ENCODE measurements at places on chromosomes 1 and 21.

GRCh38 chr1:23756676-23757075 is 13.4 kb downstream of the ELOA start:
- no peak for DNase-seq

- no peak for DNase-seq
Observed at GRCh38 chr1:84582802-84583587, 8.8 kb upstream of the CTBS start.

GRCh38 chr1:200445213-200445612 is 35.4 kb upstream of the ZNF281 start:
- no peak for DNase-seq

- no peak for DNase-seq
Observed at GRCh38 chr1:152543820-152544219, 22.8 kb downstream of the LCE3E start.

DNA sequence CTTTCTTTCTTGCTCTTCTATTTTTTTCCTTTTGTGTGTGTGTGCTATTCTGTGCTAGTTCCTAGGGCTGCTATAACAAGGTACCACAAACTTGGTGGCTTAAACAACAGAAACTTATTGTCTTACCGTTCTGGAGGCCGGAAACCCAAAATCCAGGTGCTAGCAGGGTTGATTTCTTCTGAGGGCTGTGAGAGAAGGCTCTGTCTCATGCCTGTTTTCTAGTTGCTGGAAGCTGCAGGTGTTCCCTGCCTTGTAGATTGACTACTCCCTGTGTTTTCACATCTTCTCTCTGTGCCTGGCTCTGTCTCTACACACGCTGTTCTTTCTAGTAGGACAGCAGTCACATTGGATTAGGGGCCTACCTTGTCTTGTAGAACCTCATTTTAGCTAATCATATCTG is 150.9 kb upstream of the DSCAM start:
- DNase-seq: no peak

DNA sequence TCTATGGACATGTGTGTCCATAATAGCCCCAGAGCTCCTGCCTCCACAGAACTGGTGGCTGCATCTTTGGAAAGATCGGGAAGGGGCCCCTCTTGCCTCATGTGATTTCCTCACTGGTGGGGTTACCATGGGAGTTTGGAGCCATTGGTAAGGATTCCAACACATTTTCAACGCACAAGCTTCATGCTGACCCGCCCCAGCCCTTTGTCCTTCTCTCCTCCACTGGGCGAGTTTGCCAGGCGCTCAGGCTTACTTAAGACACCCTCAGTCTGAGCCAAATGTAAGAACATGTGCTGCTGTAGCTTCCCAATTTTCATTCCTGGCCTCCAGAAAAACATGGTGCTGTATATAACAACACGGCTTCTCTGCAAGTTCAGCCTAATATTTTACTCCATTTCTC is 72.4 kb downstream of the ATP5PO start:
- no peak for DNase-seq

GRCh38 chr1:20255666-20256065 is 35.0 kb upstream of the VWA5B1 start:
- DNase-seq: no peak

GRCh38 chr21:41977034-41977950 is 23.5 kb upstream of the C2CD2 start:
- no peak for DNase-seq

DNA sequence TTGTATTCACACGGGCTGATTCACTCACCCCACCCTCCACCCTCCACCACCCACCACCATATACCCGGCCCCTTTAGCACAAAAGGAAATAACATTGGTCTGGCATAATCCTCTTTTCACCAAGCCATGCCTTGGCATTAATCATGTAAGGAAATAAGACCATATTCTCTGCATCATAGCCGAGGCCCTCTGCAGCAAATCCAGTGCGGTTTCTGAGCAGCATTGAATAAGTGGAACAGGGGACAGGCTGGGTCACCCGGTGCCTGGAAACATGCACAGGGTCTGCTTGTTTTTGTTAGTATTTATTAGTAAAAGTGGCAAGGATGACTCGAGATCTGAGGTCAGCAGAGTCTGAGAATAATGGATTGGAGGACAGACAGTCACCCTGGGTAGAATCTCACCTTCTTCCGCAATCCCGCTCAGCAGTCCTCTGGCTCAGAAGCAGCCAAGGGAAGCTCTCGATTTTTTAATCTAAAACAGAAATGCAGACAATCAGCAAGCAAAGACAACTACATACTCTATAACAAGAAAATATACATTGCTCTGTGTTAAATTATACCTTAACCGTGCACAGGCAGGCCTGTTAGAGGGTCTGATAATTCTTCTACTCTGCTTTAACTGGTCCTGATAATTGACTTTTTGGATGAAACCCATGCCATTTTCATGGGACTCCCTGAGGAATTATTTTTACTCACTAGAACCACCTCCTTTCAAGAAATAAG is 52.4 kb upstream of the CDC42BPA start:
- no peak for DNase-seq

GRCh38 chr1:3914911-3915310 is 14.8 kb upstream of the C1orf174 start:
- DNase-seq: no peak

DNA sequence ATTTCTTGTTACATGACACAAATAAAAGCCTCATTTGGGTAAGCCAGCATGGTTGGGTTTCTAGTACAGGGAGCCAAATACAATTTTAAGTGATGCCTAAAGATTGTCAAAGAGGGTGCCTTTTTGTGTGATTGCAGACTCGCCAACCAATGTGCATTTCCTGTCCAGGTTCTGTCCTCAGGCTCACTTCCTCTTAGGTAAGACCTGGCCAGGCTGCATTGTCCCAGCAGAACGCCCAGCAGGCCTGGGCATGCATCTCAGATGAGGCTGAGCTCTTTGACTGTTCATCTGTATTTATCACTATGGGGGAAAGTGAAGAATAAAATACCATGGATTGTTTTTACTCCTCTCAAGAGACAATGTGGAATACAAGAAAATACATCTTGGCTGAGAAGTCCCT is 49.7 kb downstream of the KCNC4 start:
- DNase-seq: no peak

GRCh38 chr1:29785554-29785953 is 549.2 kb downstream of the PTPRU start:
- no peak for DNase-seq

DNA sequence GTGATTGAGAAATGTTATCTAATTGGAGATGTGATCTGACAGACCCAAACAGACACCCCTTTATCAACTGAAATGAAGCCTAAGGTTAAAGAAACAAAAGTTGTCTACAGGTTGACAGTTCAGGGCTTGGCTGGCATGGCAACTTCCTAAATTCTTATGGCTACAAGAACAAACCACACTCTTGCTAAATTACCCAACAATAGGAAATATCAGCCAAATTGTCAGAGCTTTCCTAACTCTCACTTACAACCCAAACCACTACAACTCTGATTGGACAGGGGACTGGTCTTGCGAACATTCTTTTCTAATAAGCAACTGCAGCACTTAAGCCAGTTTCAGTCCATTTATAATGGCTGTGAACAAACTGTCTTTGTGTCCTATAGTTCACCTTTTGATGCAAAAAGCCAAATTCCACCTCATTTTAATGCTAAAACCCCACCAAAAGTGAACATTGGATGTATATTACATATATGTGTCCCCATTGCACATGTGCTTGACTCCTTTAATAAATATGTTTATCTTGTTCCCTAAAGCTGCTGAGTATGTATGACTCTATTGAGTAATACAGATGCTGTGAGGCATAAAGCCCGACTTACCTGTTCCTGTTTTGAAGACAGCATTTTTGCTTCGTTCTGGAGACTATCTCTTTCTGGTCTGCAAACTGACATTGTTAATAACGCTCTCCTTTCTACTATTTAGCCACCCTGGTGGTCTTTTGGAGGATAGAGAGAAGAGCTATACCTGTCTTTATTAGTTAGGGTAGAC is 101.3 kb upstream of the HMCN1 start:
- DNase-seq: no peak

- DNase-seq: no peak
Observed at GRCh38 chr1:44785501-44786137, 2.4 kb downstream of the BEST4 start.

GRCh38 chr1:203673550-203674411 is 47.1 kb downstream of the ATP2B4 start:
- DNase-seq: peak; percentile 31

DNA sequence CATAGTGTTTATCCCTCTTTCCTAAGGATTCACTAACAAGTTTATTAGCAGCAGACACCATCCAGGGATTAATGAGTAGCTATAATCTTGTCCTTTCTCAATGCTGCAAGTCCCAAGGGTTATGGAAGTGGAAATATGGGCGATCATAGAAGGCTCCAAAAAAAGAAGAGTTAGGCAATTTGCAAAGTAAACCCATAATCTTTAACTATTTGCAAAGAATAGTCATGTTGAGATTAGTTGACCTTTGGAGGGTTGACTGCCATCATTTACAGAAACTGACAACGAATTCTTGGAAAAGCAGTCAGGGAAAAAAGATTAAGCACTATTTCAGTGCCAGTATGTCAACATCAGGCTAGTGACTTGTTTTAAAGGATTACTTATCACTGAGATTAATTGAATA is 169.9 kb downstream of the KCNT2 start:
- DNase-seq: no peak

GRCh38 chr1:20715406-20715805 is 2.4 kb downstream of the KIF17 start:
- DNase-seq: no peak

GRCh38 chr21:21187579-21187978 is 189.4 kb downstream of the NCAM2 start:
- no peak for DNase-seq

DNA sequence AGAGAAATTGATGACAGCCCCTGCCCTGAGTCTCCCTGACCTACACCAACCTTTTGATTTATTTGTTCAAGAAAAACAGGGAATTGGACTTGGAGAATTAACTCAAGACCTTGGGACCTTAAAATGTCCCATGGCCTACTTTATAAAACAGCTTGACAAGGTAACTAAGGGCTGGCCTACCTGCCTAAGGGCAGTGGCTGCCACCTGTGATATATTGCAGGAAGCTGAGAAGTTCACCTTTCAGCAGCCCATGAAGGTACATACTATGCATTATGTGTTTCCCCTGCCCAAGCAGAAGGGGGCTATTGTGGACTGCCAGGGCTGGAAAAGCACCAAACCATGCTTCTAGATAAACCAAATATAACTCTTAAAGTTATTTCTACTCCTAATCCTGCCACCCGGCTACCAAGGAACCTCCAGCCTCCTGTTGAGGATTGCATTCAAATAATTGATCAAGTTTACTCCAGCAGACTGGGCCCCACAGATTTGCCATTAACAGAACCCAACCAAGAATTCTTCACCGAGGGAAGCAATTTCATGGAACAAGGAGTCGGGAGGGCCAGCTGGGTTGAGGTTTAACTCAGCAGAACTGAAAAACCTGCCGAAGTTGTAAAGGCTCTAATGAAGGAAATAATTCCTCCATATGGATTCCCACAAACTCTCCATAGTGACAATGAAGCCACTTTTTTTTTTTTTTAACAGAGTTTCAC is 28.2 kb downstream of the LACTBL1 start:
- no peak for DNase-seq

DNA sequence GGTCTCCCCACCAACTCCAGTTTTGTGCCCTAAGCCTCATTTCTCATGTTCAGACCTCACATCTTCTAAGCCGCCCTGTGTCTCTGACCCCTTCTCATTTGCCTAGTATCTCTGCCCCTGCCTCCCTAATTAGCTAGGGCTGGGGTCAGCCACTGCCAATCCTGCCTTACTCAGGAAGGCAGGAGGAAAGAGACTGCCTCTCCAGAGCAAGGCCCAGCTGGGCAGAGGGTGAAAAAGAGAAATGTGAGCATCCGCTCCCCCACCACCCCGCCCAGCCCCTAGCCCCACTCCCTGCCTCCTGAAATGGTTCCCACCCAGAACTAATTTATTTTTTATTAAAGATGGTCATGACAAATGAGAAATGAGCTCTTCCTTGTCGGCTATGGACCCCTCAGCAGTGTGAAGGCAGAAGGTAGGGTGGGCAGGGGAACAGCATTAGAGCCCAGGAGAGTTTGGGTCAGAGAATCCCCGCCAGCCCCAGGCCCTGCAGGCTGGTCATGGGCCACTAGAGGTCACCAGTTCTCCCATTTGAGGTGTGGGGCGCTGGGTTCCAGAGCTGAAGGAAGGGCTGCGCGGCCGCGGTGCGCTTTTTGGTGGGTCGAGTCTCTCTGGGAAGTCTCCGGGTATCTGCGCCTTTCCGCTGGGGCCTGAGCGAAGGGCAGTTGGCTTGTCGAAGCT is 11.5 kb downstream of the ADAMTSL4 start:
- peak; percentile 72 for DNase-seq

- DNase-seq: no peak
Observed at GRCh38 chr1:152926091-152926490, 17.7 kb downstream of the IVL start.

- no peak for DNase-seq
Observed at GRCh38 chr1:201383647-201384405, 6.3 kb upstream of the TNNT2 start.

DNA sequence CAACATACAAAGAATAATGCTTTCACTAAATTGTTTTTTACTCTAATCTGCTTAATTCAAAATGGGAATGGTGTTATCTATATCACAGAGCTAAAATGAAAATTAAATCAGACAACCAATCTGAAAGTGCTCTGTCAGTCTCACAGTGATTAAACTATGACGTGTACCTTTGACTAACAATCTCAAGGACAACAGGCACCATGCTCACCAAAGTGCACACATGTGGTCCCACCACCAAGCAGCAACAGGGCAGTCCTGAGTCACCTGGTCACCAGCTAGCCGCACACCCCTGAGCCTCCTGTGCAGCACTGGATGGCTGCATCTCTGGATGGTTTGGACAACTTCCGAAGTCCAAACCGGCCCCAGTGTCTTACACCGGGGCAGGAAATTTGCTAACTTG is 54.5 kb upstream of the NADK start:
- no peak for DNase-seq

DNA sequence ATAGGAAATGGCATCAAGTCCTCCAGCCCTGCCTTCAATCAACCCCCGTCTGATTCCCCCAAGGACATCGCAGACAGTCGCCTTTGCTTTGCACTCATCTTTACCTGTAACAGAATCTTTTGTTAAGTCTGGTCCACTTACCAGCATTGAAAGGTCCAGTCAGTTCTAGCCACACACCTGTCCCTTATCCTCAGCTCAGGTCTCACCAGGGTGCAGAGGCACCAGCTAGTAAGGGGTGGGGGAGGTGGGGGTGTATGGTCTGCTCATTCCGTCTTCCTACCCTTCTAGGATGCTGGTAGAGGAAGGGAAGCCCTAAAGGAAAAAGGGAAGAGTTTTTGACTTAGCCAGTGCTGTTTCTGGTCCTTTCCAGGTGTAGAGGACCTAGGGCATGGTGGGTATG is 427.7 kb downstream of the MATN1 start:
- no peak for DNase-seq
